ENCODE measurements at places on chromosomes 3 and 15.

GRCh38 chr15:49978121-49978520, 140.9 kb downstream of the ATP8B4 start:
- no peak for DNase-seq

DNA sequence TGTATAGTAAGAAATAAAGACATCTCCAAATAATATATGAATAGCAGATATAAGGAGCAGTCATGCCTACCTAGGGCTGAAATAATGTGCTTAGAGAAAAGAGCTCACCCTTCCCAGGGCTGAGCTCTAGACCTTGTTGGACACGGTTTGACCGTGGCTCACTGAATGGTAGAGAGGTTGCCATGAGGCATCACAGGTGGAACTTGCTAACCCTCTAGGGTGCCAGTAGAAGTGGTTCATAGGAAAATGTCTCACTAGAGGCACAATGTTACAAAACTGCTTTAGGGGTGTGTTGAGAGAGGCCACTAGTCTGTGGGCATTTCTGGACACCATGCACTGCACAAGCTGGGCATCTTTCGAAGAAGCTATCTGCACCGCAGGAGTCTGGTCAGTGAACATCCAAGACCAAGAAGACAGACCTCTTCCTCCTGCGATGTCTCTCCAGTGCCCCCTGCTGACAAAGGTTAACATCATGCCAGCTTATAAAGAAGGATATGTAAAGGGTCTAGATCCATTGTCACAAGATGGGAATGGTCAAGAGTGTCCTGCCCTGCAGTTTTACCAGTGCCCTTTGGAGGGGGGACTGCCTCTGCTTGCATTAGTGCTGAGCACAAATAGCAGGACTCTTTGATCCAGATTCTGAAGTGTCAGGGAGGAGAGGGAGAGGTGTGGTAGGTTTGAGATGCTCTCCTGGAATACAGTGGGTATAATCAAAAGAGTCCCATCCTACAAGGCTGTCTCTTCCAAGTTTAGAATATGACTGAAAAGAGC, 266.8 kb downstream of the ZNF385D start:
- DNase-seq, result no peak

GRCh38 chr15:45326741-45327140, 51.6 kb downstream of the GATM start:
- no peak for DNase-seq

DNA sequence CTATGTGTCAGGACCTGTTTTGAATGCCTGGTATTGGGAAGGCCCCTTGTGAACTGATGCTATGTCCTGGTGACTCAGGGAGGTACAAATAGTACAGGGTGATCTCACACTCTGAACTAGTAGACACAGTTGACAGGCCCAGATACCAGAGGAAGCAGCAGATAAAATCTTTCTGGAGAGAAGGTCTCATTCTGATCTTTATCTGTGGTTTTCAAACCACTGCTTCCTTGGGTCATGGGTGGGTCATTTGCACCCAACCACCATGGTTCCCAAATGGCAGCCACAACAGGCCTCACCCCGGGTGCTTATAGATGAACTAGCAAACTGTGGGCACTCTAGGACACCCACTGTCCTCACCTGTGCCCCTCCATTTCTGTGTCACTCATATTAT, 43.4 kb downstream of the PXYLP1 start:
- no peak for DNase-seq

DNA sequence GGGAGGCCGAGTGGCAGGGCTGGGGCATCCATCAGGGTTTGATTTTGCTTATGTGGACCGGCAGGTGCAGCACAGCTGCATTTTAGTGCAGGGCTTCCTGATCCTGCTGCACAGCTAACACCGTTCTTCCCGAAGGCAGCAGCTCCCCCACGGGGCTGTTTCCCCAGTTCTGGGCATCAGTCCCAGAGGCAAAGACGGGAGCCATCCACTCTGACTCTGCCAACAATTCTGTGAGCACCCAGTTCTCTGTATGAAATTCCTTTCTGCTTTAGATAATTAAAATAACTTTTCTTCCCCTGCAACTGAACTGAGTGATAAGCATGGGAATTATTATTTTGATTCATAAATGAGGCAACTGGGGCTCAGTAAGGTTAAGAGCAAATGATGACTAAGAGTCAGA, 262.9 kb upstream of the ATP10A start:
- DNase-seq, result no peak

DNA sequence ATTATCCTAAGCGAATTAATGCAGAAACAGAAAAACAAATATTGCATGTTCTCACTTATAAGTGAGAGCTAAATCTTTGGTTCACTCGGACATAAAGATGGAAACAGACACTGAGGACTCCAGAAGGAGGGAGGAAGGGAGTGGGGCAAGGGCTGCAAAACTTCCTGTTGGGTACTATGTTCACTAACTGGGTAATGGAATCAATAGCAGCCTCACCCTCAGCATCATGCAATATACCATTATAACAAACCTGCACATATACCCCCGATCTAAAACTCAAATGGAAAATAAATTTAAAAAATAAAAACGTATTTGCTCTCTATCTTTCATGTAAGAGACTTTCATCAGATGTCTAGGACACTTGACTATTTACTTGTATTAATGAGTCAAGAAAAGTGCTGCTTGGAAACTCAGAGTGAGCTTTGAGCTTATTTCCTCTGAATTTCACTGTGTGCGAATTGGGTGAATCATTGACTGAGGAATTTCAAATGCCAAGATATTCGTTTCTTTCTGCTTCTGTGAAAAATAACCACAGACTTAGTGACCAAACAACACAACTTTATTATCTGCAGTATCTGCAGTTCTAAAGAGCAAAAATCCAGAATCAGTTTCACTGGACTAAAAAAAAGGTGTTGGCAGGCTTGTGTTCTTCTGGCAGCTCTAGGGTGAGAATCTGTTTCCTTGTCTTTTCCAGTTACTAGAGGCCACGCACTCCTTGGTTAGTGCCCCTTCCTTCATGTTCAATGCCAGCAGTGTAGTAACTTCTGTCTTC, 18.4 kb downstream of the TM4SF18 start:
- no peak for DNase-seq

DNA sequence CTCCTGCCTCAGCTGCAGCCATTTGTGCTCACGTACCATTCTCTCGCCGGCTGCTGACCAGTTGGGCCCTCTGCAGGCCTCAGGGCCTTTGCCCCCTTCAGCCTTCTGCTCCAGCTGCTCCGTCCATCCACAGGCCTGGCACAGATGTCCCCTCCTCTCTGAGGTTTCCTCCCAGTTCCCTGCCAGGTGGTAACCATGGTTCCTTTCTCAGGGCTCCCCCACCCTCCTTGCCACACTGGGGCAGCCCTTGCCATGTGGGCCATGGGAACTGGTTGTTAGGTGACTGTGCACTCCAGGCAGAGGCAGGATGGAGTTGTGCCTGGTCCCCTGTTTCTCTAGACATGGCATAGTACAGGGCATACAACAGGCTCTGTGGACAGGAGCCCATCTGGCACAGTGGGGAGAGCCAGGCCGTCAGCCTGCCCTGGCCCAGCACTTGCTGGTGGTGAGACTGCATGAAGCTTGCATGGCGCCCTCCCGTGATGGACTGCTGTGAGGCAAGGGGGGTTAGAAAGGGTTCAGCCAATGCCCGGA, 148.9 kb downstream of the DNAJB8 start:
- DNase-seq, result no peak

DNA sequence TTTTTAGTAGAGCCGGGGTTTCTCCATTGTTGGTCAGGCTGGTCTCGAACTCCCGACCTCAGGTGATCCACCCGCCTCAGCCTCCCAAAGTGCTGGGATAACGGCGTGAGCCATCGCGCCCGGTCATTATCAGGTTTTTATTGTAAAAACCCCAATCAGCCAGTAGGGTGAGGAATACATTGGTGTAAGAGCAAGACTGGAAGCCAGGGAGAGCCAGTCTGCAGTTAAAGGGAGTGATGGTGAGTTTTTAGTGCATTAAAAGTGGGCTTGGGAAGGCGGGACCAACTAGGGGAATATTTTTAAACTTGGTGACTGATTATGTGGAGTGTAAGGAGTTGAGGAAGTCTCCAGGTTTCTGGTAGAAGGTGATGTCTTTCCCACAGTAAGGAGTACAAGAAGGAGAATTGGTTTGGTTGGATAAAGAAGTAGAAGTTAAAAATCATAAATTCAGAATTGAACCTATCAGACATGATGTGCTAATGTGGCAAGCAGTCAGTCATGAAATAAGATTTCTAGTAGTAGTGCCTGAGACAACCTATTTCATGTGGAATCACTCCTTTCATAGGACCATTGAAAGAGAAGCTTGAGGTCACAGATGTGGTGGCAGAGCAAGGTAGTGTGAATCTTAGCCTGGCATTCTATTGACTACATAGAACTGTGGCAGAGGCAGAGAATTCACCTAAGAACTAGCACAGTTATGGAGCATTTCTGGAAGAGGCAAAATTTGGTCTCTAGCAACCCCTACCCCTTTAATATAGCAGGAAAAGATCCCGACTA, 2.4 kb upstream of the DCBLD2 start:
- DNase-seq, result no peak

DNA sequence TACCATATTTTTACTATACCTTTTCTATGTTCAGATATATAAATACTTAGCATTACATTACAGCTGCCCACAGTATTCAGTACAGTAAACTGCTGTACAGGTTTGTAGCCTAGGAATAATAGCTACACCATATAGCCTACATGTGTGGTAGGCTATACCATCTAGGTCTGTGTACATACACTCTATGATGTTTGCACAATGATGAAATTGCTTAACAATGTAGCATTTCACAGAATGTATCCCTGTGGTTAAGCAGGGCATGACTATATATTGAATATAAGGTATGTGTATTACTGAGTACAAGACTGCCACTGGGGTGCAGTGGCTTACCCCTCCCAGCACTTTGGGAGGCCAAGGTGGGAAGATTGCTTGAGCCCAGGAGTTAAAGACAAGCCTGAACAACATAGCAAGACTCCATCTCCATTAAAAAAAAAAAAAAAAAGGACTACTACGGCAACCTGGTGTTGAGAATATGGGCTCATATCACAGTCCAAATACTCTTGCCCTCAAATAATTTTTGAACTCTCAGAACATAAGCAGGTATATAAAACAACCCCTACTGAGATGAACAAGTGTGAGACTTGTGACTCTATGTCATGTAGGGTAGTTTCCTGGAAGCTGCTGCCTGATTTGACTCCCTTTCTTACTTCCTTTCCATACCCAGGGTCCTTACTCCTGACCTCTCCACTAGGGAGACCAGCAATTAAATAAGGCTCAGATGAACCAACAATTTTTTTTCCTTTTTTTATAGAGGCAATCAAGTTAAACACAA, 4.8 kb downstream of the PPP1R14D start:
- no peak for DNase-seq

DNA sequence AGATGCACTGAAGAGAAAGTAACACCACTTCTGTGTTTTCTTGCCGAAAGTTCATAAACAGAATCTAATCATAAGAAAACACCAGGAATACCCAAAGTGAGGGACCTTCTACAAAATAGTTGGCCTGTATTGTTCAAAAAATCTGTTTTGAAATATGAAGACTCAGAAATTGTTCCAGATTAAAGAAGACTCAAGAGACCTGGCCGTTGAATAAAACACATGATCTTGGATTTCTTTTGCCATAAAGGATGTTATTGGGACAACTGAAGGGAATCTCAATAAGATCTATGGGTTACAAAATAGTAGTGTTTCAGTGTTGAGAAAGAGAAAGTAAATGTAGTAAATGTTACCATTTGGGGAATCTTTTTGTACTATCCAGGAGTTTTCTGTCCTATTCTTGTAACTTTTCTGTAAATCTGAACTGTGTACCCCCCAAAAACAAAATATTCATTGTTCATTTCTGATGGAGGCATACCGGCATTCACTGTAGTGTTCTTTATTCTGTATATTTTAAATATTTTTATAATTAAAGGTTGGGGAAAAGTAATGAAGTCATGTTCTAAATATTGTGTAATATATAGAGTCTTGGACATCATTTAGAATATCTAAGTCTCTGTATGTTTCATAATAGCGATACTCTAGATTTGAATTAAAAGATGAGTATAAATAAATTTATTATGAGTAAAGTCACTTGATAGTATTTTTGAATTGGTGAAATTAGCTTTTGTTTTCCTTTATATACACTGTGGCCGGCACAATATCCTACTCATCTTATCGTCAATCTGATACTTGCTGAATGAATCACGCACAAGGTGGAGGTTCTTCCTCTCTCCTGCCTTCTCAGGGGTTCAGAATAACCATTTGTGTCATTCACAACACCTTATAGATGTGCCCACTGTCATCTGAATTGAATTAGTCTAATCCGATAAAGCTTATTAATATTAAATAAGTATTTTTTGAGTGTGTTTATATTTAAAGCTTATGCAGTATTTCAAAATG, 66.7 kb downstream of the TRAK1 start:
- DNase-seq, result no peak

DNA sequence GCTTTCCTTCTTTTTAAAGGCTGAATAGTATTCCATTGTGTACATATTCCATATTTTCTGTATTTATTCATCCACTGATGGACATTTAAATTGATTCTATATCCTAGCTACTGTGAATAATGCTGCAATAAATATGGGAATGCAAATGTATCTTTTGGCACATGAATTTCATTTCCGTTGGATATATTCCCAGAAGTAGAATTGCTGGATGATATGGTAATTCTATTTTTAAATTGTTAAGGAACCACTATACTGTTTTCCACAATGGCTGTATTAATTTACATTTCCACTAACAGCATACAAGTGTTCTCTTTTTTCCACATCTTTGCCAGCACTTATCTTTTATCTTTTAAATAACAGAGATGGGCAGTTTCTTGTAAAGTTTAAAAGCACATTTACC, 302.7 kb downstream of the CTNNB1 start:
- no peak for DNase-seq

DNA sequence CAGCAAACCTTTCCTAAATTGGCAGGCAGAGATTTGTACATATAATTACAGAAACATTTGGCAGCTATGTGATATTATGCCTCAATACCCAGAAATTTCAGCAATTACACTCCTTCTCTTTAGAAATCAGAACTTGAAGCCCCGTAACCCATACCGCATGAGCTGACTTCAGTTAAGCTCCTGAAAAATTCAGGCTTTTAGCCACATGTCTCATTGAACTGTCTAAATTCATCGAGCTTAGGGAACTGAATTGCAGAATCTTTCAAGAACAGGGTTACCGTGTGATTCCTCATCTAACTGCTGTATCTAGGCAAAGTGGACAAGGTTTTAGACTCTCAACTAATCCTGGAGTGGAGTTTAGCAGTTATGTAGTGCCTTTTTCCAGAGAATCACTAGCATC, 333.0 kb downstream of the EPHA3 start:
- no peak for DNase-seq

DNA sequence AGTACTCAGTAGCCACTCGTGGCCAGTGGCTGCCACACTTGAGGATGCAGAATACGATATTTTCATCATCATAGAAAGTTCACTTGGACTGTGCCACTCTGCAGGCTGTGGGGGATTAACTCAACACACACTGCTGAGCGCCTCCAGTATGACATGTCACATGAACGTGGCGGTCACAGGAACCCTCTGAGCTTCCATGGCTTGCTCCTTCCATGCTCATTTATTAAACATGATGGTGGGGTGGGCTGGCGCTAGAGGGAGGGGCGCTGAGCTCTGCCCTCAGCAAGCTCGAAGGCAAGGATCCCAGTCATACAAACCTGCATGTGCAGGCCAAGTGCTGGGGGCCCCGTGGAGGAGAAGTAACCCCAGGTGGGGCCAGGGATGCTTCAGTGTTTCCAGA, 85.5 kb downstream of the WNT7A start:
- no peak for DNase-seq

- DNase-seq, result no peak
Measured at GRCh38 chr15:92288755-92289154, 104.9 kb upstream of the ST8SIA2 start.
